ENCODE measurements at places on chromosomes 6 and 20.

- DNase-seq: no peak
These were observed 50.8 kb upstream of the AIG1 start for GRCh38 chr6:143009851-143010250.

DNA sequence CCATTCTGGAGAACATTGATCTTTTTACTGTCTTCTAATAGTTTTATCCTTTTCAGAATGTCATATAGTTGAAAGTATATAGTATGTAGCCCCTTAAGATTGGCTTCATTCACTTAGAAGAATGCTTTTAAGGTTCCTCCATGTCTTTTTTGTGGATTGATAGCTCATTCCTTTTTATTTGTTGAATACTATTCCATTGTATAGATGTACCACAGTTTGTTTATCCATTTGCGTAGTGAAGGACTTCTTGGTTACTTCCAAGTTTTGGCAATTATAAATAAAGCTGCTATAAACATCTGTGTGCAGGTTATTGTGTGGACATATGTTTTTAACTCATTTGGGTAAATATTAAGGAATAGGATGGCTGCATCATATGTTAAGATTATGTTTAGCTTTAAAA, 27.8 kb downstream of the ABT1 start:
- DNase-seq: no peak

GRCh38 chr6:97726378-97726777, 443.4 kb upstream of the MMS22L start:
- no peak for DNase-seq

DNA sequence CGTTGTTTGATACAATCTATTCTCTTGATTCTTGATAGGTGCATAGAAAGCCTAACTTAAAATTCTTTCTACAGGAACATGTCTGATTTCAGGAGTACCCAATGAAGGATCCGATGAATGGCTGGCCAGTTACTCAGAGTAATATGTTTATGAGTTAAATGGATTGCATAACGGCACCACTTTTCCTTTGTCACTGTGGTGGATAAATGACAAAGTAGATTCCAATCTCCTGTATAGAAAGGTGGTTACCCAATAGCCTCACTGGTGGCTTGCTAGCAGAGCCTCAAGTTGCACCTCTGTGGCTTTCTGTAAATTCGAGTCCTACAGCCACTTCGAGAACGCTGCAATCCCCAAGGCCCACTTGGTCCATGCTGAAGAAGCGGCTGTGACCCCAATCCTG, 28.4 kb downstream of the LHFPL5 start:
- DNase-seq: no peak

GRCh38 chr6:52529311-52529710, 47.5 kb downstream of the TRAM2 start:
- DNase-seq: no peak

GRCh38 chr20:1748777-1749176, 91.2 kb upstream of the SIRPG start:
- no peak for DNase-seq

- DNase-seq: no peak
These were observed 1163.6 kb upstream of the CITED2 start for GRCh38 chr6:140537834-140538705.

DNA sequence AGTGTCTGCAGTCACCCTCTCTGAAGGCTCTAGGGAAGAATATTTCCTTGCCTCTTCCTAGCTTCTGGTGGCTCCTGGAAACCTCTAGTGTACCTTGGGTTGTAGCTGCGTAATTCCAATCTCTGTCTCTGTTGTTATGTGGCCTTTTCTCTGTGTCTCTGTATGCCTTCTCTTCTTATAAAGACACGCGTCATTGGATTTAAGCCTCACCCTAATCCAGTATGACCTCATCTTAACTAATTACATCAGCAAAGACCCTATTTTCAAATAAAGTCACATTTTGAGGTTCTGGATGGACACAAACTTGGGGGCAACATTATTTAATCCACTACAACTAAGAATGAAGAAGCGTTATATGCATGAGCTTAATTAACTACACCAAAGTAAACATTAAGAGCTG, 111.4 kb upstream of the ZNF184 start:
- no peak for DNase-seq

DNA sequence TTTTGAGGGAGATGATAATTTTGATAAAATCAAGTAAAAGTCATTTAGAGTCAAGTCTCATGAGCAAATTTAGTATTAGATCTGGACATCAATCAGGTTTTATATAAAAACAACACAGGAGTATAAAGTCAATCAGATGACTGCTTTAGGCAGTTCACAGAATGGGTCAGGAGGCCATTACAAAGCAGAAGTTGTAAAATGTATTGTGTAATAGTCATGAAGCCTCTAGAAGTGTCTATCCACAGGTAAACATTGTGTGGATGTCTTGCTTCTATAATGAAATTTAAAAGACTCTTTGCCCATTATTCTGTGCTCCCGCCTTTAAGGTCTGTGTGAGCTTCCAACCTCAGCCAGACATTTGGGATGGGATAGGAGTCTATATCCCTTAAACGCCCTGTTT, 28.8 kb downstream of the MAP7 start:
- DNase-seq: no peak

GRCh38 chr20:444117-444516, 18.2 kb downstream of the TBC1D20 start:
- DNase-seq: no peak

DNA sequence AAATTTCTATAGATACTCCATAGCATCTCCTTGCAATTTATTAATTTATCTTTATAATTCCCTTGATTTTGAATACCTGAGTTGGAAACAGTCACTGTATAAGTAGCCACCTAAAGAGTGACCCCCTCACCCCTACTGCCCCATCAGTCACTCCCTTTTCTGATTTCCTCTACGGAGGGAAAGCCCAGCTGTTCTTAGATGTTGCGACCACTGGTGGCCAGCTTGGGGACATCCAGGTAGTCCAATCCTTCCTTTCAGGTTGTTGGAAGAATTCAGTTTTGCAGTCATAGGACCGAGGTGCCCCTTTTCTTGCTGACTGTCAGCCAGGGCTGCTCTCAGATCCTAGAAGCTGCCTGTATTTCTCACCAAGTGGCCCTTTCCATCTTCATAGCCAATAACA, 87.8 kb downstream of the BMP6 start:
- DNase-seq: no peak

- DNase-seq: no peak
These were observed 19.2 kb downstream of the TUBB2B start for GRCh38 chr6:3208098-3208774.

DNA sequence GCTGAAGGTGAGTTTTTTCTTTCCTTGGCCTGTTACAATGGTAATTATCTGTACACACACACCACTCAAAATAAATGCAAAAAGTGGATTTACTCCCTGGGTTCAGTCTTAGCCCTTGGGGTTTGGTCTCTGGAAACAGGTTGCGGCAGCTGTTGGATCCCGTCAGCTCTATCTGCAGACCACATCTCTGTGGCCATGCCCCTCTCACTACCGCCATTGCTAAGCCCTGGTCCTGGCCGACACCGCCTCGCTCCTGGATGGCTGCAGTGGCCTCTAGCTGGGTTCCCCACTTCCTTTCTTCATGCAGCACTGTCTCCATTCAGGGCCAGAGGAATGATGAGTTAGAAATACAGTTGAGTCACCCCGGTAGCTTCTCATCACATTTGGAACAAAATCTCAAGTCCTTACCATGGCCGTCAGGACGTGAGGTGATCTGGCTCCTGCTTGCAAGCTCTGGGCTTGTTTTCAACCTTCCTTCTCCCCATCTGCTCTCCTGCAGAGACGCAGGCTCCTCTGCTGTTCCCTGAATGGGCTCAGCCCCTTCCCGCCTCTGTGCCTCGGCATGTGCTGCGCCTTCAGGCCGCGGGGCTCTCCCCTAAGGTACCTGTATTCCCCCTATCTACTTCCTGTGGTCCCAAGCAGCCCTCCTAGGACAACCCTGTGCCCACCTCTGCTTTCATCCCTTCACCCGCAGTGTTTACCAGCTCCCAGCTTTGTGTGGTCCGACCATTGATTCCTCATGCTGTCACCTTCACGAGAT, 38.0 kb downstream of the EFCAB8 start:
- DNase-seq: no peak

GRCh38 chr20:41480054-41480770, 113.6 kb upstream of the EMILIN3 start:
- no peak for DNase-seq

- DNase-seq: no peak
These were observed 42.8 kb upstream of the TTPAL start for GRCh38 chr20:44432618-44433577.

- no peak for DNase-seq
These were observed 858 bp downstream of the TP53INP2 start for GRCh38 chr20:34705008-34705396.

DNA sequence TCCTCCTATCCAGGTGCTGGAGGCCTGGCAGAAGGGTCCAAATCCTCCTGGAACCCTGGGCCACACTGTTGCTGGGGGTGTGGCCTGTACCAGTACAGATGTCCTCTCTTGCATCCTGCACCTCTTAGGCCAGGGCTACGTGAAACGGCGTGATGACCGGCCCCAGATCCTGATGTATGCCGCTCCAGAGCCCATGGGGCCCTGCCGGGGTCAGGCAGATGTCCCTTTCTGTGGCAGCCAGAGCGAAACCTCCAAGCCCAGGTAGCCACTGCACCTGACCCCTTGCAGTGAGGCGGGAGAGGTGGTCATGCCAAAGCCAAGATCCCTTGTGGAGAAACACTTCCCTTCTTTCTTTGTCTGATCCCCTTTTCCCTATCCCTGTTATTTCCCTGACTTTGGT, 14.2 kb downstream of the DNPH1 start:
- no peak for DNase-seq

GRCh38 chr20:50332491-50332980, 141.9 kb downstream of the CEBPB start:
- DNase-seq: no peak

- no peak for DNase-seq
These were observed 181.6 kb upstream of the RGS17 start for GRCh38 chr6:153312634-153313033.

DNA sequence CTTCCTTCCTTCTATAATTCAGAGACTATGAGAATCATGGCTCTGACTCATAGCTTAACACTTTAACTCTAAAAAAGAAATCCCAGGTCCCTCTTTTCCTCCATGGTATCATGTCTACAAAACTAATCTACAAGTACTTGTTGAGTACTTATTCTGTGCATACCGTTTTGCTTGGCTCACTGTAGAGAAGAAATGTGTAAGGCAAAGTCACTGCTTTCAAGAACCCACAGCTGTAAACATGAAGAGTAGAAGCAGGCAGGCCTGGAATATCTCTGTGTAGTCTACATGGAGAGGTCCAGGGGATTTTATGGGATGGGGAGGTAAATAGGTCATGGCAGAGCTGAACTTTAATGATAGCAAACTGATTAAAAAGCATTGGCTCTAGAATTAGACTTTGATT, 13.8 kb downstream of the SPINT3 start:
- no peak for DNase-seq

DNA sequence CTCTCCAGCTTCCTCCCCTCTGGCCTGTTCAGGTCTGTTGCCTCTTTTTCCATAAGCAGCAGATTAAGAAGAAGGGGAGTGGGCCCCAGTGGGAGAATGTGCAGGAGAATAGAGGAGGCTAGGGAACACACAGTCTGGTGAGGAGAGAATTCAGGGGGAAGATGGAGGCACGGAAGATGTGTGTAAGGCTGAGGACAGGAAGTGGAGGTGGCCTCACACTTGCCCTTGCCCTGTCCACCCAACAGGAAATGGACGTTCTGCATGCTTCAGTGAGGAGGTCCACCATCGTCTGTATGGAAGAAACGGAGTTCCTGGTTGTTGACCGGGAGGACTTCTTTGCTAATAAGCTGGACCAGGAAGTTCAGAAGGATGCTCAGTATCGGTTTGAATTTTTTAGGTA, 16.0 kb downstream of the CNBD2 start:
- no peak for DNase-seq

- DNase-seq: no peak
These were observed 2.1 kb downstream of the C6orf141 start for GRCh38 chr6:49552596-49552995.

GRCh38 chr6:18579869-18580268, 192.7 kb downstream of the RNF144B start:
- DNase-seq: no peak

DNA sequence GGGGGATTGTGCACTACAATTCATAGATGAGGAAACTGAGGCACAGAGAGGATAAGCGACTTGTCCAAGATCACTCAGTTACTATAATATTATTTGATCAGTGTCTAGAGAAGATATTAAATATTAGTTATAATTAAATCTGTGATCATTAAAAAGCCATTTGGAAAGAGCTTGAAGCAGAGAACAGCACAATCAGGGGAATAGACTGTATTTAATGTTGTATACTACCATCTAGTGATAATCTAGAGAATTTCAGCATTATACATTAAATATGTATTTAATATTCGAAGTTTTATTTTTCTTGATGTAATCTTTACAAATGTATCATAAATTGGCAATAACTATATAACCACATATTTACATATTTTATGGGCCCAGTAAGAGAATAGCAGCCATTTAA, 20.1 kb upstream of the MTCL3 start:
- DNase-seq: no peak

DNA sequence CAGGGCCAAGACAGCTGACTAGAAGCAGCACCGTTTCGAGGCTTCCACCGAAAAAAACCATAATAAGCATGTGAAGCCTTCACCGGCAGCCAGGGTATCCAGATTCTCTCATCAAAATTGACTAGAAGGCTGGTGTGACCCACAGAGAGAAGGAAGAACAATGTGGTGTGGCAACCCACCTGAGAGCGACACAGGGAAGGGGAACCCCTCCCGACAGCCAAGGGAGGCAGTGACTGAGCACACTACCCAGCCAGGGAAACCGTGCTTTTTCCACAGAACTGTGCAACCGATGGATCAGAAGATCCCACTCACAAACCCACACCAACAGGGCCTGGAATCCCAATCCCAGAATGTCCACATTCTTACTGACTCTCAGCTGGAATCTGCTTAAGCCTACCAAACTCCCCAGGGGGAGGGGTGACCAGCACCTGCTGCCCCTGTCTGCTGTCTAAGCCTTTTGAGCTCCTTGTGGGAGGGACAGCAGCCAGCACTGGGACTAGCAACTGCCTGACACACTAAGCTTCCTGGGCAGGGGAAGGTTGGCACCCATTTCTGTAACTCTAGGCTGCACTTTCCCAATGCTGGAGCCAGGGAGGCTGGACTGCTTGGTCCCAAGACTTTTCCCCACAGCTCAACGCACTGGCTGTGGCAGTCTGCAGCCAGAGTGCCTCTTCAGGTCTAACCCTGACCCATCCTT, 231.9 kb upstream of the FAM83B start:
- no peak for DNase-seq

All from NCI-H2081 treated with DMSO at 0.1 percent for 48 hours (cell line).